Head of caudate nucleus (tissue), 42 donors: ENCODE measurements at places on chromosomes 1 and 21.
A peak's percentile ranks its signal among the peaks of the same experiment; 100 is the strongest.

DNA sequence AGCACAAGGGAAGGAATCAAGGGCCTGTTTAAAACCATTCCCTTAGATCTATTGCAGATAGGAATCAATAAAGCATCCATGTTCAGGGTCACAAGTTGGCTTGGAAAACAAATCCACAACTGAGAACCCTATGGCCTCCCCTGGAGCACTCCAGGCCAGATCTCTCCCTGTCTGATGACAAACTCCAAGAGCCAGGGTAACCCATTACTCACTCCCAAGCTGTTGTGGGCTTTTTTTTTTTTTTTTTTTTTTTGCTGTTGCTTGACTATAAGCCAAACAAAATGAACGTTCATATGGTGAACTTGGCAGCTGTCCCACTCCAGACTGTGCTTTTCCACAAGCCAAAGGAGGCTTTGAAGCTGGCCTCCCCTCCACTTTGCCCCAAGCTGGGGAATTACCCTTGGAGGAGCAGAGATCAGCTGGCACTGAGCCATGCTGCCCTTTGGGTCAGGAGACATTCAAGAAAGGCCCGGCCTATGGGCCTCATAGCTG, 35.7 kb upstream of the VAV3 start:
- no peak for DNase-seq

DNA sequence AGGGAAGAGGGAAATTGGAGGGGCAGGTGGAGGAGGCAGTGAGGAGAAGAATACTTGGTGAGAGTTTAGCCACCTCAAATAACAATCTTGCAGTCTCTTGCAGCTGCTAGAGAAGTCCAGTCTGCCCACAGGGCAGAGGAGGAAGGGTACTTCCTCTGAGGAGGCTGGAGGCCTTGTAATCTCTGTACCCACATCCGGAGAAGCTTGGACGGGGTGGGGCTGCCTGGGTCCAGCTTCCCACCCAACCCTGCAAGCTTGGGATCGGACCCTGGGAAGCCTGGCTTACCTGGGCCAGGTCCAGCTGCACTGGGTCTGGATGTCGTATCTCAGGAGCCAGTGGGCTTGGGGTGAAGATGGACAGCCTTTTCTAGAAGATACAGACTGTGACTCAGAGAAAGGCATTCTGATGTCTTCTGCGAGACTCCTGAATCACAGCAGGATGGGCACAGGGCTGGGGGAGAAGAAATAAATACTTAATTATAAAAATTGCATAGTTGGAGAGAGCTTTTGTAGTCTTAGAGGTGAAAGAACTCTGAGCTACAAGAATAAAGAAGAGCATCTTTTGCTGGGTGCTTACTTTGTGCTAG, 111.8 kb upstream of the JUN start:
- no peak for DNase-seq

DNA sequence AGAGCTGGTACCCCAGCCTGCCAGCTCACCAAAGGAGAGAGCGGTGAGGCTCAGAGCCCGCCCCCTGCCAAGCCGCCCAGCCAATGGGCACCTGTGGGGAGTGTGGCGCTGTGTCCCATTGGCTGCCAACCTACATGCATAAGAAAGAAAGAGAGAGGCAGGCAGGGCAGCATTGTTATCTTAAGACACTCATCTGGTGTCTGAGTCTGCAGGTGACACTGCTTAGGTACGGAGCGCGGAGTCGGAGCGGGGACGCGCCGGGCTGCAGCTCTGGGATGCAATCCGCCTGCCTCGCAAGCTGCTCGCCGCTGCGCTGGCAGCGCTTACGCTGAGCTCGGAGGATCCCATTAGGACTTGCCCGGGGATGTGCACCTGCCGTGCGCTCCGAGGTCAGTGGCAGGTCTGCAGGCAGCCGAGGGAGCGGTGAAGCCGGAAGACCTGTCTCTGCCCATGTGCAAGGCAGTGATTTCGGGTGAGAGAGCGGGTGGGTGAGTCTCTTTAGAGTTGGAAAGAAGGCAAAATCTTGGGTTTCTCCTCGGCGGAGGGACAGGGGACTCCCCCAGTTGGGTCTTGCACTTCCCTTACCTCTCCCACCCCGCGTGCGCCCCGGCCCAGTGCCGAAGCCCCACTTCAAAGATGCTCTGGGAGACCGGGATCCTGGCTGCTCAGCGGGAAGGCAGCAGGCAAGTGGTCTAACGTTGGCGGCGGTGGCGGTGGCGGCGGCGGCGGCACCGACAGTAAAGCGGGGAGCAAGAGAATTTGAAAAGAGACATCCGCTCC, at the start of gene BRINP2:
Gene BRINP2, plus strand, starts transcription at position 203 of the 780 bp plus-strand sequence. CDS start 58,919 bp downstream, outside the sequence.
- DNase-seq: peak; percentile 96

DNA sequence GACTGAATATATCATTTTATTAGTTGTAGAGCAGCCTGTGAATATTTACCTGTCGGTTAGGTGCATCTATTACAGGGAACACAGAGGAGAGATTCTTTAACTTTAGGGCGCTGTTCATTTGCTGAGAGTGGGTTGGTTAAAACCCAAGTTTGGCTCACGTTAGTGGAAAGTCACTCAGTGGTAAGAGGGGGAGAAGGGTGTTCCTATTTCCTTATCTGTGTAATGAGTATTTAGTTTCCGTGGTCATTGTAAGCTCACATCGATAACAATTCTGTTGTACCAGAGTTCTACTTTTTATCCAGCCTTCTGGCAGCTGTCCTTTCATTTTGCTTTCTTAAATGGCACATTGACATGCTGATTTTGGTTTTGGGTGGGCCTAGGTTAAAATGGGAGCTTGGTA, 773.2 kb upstream of the ADAMTS5 start:
- DNase-seq: no peak

- DNase-seq: no peak
Measured at GRCh38 chr1:229563241-229563640, 4.7 kb upstream of the ABCB10 start.

GRCh38 chr1:212587016-212587887, 21.3 kb upstream of the ATF3 start:
- no peak for DNase-seq

- peak; percentile 52 for DNase-seq
Measured at GRCh38 chr1:56525489-56526041, 53.8 kb downstream of the PLPP3 start.

GRCh38 chr1:3718764-3719163, 33.5 kb upstream of the CCDC27 start:
- no peak for DNase-seq

- DNase-seq: no peak
Measured at GRCh38 chr21:30478004-30478403, 2.2 kb downstream of the KRTAP19-1 start.

DNA sequence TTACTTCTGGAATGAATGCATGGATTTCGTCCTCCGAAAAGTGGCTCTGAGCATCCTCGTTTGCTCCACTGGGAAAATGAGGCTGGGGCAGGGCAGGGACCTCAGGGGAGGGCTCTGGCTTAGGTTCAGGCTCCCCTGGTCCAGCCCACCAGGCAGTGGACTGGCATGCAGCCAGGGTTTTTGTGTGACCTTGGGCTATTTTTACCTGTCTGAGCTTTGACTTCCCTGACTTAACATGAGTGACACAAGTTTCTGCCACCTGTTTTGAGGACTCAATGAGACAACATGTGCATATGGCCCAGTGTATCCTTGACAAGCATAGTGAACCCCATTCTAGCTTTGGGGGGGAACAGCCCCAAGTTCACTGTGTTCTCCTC, 32.6 kb upstream of the EDN2 start:
- no peak for DNase-seq

GRCh38 chr1:16138772-16139221, 17.1 kb downstream of the EPHA2 start:
- DNase-seq: no peak

GRCh38 chr1:180407051-180407450, 95.3 kb downstream of the ACBD6 start:
- DNase-seq: no peak

DNA sequence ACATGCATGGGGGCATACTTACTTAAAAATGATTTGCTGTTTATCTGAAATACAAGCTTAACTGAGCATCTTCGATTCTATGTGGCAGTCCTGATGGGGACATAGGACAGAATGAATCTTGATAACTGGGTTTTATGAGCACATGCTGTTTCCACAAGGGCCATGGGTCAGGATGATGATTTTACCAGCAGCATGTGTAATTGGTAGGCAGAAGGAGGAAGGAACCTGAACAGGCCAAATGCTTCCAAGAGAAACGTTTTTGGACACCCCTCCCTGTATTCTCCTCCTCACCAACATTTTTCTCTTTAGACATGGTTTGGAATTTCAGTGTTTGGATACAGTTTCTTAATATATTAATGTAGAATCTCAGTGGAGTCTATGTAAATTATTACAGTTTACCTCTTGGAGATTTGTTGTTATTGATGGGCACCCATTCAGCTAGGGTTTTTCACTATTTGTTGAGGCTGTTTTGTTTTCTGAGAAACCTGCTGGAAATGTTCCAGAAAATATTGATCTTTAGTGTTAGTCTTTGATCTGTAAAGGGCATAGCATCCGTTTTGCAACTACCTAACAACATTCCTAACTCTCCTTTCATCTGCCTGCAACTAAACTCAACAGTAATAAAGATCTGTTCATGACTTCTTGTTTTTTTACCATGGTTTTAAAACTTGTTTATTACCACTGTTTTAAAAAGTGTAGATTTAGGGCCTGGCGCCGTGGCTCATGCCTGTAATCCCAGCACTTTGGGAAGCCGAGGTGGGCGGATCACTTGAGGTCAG, 42.0 kb downstream of the TBCE start:
- no peak for DNase-seq

DNA sequence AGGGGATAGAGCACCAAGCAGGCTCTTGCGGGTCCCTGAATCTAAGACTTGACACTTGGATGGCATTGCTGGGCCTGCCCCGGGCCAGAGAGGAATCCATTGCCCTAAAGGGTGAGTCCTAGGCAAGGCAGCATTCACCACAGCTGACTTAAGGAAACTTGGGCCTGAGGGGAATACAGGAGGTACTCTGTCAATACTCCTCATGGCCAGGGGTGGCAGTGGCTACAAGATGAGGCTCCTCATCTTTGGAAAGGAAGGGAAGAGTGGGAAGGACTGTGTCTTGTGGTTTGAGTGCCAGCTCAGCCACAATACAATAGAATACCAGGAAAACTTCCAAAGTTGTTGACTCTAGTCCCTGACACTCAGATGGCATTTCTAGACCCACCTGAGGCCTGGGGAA, 5.1 kb downstream of the KRTAP22-1 start:
- DNase-seq: no peak

GRCh38 chr1:54246116-54246721, 46.3 kb downstream of the MRPL37 start:
- DNase-seq: no peak

DNA sequence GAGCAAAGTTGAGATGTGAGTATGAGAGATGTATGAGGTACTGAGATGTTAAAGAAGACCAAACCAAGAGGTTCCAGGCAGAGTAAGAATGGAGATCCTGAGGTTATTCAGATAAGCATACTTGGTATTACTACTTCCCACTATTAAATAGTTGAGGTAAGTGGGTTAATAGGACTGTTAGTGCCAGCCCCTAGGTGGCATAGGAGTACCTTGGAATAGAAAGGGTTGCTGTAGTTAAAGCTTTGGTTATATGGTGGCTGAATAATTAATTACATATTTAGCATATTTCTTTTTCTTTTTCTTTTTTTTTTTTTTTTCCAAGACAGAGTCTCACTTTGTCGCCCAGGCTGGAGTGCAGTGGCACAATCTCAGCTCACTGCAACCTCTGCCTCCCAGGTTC, 397.9 kb upstream of the TMPRSS15 start:
- peak; percentile 2 for DNase-seq

DNA sequence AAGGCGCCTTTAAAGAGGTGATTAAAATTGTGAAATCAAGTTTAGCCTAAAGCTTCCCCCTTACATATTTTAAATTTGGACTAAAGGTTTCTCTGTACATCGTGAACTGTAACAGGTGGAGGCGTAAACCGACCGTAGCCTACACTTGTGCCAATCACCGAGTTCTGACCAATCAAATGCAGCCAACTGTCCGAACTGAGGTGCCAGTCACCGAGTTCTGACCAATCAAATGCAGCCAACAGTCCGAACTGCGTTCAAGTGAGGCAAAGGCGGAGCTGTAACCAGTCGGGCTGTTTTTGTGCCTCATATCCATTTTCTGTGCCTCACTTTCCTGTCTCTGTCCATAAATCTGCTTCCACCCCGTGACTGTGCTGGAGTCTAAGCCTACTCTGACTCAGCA, 7.4 kb downstream of the TFF1 start:
- DNase-seq: no peak
